ENCODE measurements at places on chromosomes 11 and 22.
A peak's percentile ranks its signal among the peaks of the same experiment; 100 is the strongest.

DNA sequence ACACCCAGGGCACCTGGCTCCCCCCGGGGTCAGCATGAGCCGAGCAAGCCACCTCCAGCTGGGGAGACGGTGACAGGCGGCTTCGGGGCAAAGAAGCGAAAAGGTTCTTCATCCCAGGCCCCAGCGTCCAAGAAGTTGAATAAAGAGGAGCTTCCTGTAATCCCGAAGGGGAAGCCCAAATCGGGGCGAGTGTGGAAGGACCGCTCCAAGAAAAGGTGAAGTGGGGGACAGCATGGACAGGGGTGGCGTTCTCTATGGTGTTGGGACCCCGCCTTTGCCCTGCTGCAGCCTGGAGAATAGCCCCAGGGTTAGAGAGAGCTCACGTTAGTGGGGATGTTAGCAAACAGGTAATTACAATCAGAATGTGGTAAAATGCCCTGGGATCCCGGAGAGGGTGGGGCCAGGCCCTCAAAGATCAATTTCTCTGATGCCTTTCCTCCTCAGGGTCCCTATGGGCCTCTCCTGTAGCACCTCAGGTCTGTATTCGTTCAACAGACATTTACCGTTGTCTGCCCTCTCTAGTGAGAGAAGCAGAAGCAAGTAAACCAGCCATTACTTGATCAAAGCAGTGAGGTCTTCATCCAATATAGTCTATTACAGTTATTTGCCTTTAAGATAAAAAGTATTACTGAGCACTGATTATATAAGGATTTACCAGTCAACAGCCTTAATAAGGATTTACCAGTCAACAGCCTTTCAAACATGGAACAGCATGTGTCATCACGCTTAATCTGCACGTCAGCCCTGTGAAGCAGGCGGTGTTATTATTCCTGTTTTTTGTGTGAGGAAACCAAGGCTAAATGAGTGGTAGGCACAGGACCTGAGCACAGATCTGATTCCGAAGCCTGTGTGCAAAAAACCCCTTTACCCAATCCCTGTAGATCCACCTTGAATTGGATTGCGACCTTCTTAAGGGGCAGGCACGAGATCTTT is 1.0 kb downstream of the CCDC86 start:
- DNase-seq, result no peak

- no peak for DNase-seq
Observed at GRCh38 chr11:8097926-8098325, 16.9 kb downstream of the TUB start.

- no peak for DNase-seq
Observed at GRCh38 chr11:106690923-106691322, 327.4 kb downstream of the GUCY1A2 start.

- DNase-seq, result peak; percentile 29
Observed at GRCh38 chr11:95256321-95256779, 25.3 kb upstream of the SESN3 start.

DNA sequence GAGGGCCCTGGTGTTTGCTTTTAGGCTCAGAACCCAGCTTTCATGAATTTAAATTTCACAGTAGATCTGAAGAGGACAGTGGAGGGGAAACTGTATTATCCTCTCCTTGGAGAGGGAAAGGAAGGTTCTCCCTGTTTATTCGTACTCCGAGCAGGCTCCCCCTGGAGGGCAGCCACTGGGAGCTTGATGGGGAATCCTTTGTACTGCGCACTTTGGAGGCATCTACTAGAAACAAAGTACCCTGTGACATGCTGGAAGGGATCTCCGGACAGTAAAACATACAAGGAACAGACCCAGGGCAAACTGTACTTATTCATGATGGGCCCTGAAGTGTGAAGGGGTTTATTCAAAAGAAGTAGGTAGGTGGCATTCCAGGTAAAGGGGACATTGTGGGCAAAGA is 27.2 kb downstream of the NAV2 start:
- DNase-seq, result no peak

- no peak for DNase-seq
Observed at GRCh38 chr11:110089617-110090282, 3.4 kb upstream of the ZC3H12C start.

DNA sequence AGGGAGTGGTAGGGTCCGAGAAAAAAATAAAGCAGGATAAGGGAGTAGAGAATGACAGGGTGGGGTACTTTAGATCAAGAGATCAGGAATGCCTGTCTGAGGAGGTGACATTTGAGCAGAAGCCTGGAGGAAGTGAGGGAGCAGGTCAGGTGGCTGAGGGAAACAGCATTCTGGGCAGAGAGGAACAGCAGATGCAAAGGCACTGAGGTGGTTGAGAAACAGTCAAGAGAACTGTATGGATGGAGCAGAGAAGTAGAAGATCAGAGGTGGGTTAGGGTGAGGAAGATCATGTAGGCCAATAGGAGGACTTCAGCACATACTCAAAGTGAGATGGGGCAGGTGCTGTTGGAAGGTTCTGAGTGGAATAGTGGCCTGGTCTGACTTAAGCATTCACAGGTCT is 8.3 kb downstream of the ARHGEF17 start:
- DNase-seq, result no peak

GRCh38 chr22:35872451-35872850 is 154.8 kb downstream of the APOL5 start:
- DNase-seq, result no peak

GRCh38 chr11:7196396-7197146 is 55.1 kb upstream of the SYT9 start:
- no peak for DNase-seq

- DNase-seq, result no peak
Observed at GRCh38 chr11:27361649-27362431, 1.2 kb downstream of the CCDC34 start.

DNA sequence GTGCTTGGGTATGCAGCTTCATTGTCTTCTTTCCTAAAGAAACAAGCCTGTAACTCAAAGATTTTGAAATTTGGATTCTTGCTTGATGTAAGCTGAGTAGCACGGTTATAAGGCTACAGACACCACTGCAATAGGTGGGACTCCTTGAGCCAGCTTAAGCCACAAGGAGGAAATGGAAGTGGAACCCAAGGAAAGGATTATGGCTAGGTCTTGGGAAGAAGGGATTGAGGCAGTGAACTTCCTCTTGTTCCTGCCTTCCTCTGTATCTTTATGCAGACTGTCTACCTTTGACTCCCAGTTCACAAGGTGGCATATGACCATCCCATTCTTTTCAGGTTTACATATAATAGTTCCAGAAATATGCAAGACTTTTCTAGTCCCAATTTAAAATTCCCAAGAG is 72.3 kb downstream of the BDNF start:
- DNase-seq, result no peak

DNA sequence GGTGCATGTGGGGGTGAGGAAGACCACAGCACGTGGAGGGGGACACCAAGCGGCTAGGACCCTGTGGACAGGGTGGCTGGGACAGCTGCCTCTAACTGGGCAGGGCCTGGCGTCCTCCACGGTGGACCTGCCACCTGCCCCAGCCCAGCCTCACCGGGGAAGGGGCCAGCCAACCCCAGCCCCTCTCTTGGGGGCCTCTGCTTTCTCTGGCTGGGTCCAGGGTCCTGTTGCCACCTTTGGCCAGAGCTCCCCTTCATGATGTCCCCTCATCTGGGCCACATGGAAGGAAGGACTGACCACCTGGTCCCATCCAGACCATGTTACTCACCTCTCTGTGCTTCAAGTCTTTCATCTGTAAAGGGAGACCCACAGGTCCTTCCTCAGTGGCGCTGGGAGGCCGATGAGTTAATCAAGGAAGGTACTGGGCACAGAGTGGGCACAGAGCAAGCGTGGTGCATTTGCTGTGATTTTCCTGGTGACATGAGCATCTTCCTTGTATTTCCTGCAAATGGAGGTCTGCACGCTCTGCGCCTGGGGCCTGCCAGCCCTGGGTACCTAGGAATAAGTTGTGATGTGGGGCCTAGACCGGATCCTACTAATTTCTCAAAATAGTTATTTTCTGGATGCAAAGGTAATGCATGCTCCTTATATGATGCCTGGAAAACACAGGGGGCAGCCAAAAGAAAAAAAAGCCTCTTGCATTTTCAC is 538.4 kb downstream of the TBC1D22A start:
- no peak for DNase-seq

GRCh38 chr22:45945621-45946106 is 31.3 kb downstream of the WNT7B start:
- DNase-seq, result no peak

- DNase-seq, result no peak
Observed at GRCh38 chr22:49765091-49765771, 62.4 kb downstream of the BRD1 start.

- DNase-seq, result no peak
Observed at GRCh38 chr22:33677536-33677935, 242.7 kb downstream of the LARGE1 start.

GRCh38 chr22:39431216-39431801 is 25.5 kb upstream of the MGAT3 start:
- DNase-seq, result no peak

DNA sequence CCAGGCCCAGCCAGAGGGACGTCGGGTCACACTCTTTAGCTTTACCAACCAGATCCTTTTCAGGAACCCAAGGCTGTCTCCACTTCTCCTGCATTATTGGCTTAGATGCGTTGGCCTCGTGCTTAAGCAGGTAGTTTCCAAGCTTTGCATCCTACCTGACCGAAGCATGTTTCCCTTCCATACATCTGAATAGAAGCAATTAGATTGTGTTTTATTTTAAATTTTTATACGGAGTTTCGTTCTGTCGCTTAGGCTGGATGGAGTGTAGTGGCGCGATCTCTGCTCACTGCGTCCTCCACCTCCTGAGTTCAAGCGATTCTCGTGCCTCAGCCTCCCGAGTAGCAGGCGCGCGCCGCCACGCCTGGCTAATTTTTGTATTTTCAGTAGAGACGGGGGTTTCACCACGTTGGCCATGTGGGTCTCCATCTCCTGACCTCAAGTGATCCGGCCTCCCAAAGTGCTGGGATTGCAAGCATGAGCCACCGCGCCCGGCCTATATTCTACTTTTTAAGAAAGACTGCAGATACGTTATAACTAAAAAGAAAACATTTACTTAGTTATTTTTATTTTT is 677 bp downstream of the DYNC2H1 start:
- no peak for DNase-seq

DNA sequence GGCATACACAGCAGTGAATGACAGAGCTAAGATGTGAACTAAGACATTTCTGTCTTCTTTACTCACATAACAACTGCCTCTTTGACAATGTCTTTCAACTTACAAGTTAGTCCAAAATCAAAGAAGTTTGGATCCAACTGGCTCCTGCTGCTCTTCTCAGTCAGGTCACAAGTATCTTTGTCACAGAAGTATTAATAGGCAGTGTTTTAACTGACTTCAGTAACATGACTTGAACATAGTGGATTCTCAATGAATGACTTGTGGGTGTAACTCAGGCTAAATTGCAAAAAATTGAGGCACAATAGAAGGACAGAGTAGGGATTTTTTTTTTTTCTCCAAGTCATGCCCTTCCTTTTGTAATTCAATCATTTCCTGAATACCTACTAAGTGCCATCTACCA is 22.6 kb downstream of the DBX1 start:
- DNase-seq, result no peak

DNA sequence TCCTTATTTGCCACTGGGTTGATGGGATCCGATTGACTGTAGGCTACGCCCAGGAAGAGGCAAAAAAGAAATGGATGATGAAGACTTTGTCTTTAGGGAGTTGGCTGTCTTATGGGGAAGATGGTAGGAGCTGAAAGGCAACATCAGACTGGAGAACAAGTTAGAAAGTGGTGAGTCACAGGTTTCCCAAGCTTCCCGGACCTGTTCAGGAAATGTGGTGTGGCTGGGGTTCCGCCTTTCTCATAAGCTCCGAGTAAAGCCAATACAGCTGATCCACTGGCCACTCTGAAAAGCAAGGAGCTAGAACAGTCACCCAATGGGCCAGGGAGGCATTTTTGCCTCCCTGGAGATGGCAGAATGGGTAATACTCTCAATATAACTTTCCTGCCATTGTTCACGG is 194.5 kb downstream of the SNX19 start:
- no peak for DNase-seq

DNA sequence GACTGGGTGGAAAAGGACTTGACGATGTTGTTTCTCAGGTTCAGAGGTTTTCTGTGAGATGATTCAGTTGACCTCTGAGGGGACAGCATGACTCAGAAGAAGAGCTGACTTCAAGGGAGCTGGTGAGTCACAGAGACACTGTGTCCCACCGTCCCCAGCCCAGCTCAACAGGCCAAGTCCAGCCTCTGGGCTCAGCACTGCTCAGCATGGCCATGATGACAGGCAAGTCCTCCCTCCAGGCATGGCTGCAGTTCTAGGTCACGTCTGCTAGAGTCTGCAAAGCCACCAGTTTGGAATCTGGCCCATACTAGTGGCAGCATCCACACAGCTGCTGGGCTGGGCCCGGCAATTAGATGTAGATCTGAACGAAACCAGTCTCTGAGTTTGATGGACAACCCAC is 12.9 kb downstream of the TRIM29 start:
- DNase-seq, result no peak

DNA sequence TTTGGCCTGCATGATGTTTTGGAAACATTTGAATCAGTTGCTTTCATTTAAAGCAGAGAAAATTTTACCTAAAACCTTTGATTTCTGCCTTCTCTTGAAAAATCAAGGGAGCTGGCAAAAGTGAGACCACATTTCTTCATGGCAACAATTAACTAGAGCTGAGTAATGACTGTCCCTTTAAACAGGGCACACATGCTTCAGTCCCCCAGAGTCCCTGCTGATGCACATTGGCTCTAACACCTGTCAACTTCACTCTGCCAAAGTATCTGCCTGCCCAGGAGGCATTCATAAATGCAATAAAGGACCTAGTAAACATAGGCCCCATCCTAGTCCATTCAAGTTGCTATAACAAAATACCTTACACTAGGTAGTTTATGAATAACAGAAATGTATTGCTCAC is 87.1 kb upstream of the LDLRAD3 start:
- no peak for DNase-seq

DNA sequence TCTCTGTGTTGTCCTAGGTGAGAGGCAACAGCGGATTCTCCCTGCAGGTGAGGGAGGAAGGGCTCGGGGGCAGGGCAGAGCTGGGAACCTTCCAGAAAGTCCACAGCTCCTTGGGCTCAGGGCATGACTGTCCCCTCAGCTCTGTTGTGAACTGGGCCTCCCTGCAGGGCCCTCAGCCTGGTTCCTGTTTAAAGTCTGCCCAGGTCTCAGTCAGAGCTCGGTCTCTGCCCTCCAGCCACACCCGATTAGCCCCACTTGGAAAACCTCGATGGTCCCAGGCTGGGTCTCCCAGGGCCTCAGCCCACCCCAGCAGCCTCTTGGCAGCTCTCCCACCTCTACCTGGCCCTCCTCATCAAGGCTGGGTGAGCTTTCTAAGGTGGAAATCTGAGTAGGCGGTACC is 65.3 kb upstream of the SLC22A12 start:
- no peak for DNase-seq

GRCh38 chr11:59523541-59523940 is 12.2 kb downstream of the OR4D9 start:
- no peak for DNase-seq

GRCh38 chr22:42397332-42398249 is 34.6 kb downstream of the NFAM1 start:
- DNase-seq, result peak; percentile 67

DNA sequence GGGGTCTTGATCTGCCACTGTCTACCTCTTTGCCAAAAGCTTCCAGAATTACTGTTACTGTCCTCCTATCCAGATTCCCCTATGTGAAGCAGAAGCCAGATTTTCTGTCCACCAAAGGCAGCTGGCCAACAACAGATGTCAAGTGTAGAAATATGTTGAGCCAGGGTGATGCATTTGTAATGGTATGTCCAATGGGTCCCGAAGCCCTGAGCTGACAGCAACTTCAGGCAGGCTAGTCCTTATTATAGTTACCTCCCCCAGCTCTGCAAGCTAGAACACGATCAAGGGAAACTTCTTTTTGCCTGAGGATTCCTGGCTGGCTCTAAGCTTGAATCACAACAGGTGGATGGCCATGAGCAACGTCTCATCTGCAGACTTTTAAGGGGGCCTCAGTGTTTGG is 10.2 kb downstream of the PAMR1 start:
- DNase-seq, result no peak
